Stimulated activated CD8-positive, alpha-beta memory T cell treated with anti-CD3 and anti-CD28 coated beads, Interleukin-7, amount 100 ng/mL, for 48 hours (primary cell): ENCODE measurements at places on chromosomes 12 and 14.

GRCh38 chr12:72390146-72390545 is 118.0 kb downstream of the TRHDE start:
- DNase-seq, result no peak

- no peak for DNase-seq
Measured at GRCh38 chr14:91048265-91048664, 12.2 kb downstream of the RPS6KA5 start.

DNA sequence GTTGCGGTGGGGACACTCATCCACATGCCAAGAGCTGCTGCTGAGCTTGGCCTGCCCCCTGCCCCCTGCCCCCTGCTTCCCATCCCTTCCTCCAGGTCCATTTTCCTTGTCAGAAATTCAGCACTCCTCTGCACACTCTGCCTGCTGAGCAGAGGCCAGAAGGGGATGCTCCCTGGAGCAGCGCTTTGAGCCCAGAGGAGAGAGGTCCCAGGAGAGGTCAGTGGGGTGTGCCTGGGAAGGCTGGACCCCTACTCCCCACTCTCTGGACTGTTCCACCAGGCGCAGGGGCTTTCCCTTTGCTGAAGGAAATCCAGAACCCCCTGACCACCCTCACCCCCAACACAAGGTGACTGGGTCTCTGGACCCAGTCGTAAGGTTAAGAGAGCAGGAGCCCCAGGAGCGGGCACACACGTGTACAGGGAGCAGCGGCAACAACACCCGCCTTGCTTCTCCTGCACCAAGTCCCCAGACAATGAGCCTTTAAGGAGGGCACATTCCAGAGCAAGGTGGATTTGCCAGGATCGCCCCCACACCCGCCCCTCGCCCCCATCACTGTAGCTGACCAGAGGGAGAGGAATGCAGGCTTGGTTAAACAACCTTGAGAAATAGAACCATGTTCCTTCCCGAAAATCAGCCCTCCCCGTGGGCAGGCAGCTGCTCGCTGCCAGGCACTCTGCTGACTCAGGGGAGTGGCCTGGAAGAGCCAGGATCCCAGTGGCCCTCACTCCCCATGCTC is 30.7 kb downstream of the ISCA2 start:
- DNase-seq, result no peak

GRCh38 chr12:88493636-88494035 is 86.6 kb downstream of the KITLG start:
- DNase-seq, result no peak
